ENCODE measurements at places on chromosomes 11 and 22. TPM values are rescaled to one million over a fixed set of nuclear protein-coding genes. Genes with fewer than 3 reads are reported as not detected.

RIBC2 gene
- total RNA-seq = 0.84 TPM

CCDC15 gene
- 4.4 TPM for total RNA-seq

UBQLNL gene
- not detected for total RNA-seq

PRPF19 gene
- total RNA-seq = 115 TPM

CXCR5 gene
- not detected for total RNA-seq

KREMEN1 gene
- 0.67 TPM for total RNA-seq

NXPE4 gene
- total RNA-seq = not detected

CYP2D6 gene
- not detected for total RNA-seq

MPZL2 gene
- 135 TPM for total RNA-seq

SYT12 gene
- not detected for total RNA-seq

LDHAL6A gene
- not detected for total RNA-seq

GRM5 gene
- 0.07 TPM for total RNA-seq

RBMXL2 gene
- total RNA-seq = not detected

UBXN1 gene
- 132 TPM for total RNA-seq

TOB2 gene
- total RNA-seq = 28.9 TPM

DDT gene
- 116 TPM for total RNA-seq

UPK3A gene
- total RNA-seq = not detected

GSTT2 gene
- total RNA-seq = 1.3 TPM

HORMAD2 gene
- total RNA-seq = not detected

IL17REL gene
- under 0.01 TPM for total RNA-seq

C22orf42 gene
- not detected for total RNA-seq

TMEM9B gene
- 29.5 TPM for total RNA-seq

SUSD2 gene
- 0.15 TPM for total RNA-seq

LIN7C gene
- 25.3 TPM for total RNA-seq

CHST1 gene
- 3.9 TPM for total RNA-seq

KCNA4 gene
- not detected for total RNA-seq

BIRC2 gene
- 37.4 TPM for total RNA-seq

AQP11 gene
- 0.20 TPM for total RNA-seq

TUBA8 gene
- total RNA-seq = 11.5 TPM

APOL3 gene
- 115 TPM for total RNA-seq

DEPDC7 gene
- 0.39 TPM for total RNA-seq

TREH gene
- not detected for total RNA-seq

CTSF gene
- 7.4 TPM for total RNA-seq

SERHL2 gene
- total RNA-seq = 2.9 TPM

PITPNM1 gene
- total RNA-seq = 19.4 TPM

MUC15 gene
- not detected for total RNA-seq

FXYD2 gene
- not detected for total RNA-seq

MRGPRE gene
- not detected for total RNA-seq

CSNK2A3 gene
- 1.5 TPM for total RNA-seq

TMEM258 gene
- total RNA-seq = 64.7 TPM

MS4A4A gene
- total RNA-seq = not detected

ZBTB16 gene
- total RNA-seq = 9.3 TPM

TEX54 gene
- not detected for total RNA-seq

BTG4 gene
- not detected for total RNA-seq

ADM2 gene
- 0.87 TPM for total RNA-seq

FOLR3 gene
- not detected for total RNA-seq

OOSP4B gene
- not detected for total RNA-seq

OR8G1 gene
- not detected for total RNA-seq

RASD2 gene
- total RNA-seq = not detected

SLC22A9 gene
- total RNA-seq = not detected

OR52A1 gene
- total RNA-seq = not detected

TENM4 gene
- total RNA-seq = not detected

CRYBA4 gene
- total RNA-seq = not detected

Measured in mammary microvascular endothelial cell (primary cell).